GM23338 (cell line): ENCODE measurements at places on chromosomes 1 and 21. TPM values are rescaled to one million over a fixed set of nuclear protein-coding genes. Genes with fewer than 3 reads are reported as not detected.
A peak's percentile ranks its signal among the peaks of the same experiment; 100 is the strongest.

NTMT2 gene
- total RNA-seq, result not detected in 2 replicates

GRCh38 chr1:201298396-201299381, 15.4 kb downstream of the PKP1 start:
- no peak overlapping the region for H3K4me3 ChIP-seq
- no peak overlapping the region for H3K27ac ChIP-seq
- H3K36me3 ChIP-seq, result no peaks in the 10 kb centered on the region
- no peak for DNase-seq
- H3K4me1 ChIP-seq, result no peaks in the 10 kb centered on the region
- no peaks in the 10 kb centered on the region for H3K27me3 ChIP-seq

TRIM46 gene
- total RNA-seq, result 15.4 and 18.8 TPM in 2 replicates

- no peak overlapping the region for H3K4me3 ChIP-seq
- no peaks in the 10 kb centered on the region for H3K4me1 ChIP-seq
- DNase-seq, result peak; percentile 55
- no peak overlapping the region for H3K27ac ChIP-seq
- H3K36me3 ChIP-seq, result no peaks in the 10 kb centered on the region
Observed at GRCh38 chr21:44517175-44517899, 22.7 kb downstream of the KRTAP10-1 start.

- no peak overlapping the region for H3K4me3 ChIP-seq
- no peaks in the 10 kb centered on the region for H3K36me3 ChIP-seq
- peaks cover 10% of the 10 kb centered on the region for H3K4me1 ChIP-seq
- H3K27ac ChIP-seq, result no peak overlapping the region
- no peaks in the 10 kb centered on the region for H3K27me3 ChIP-seq
Observed at GRCh38 chr1:151711044-151711800, 5.4 kb downstream of the CELF3 start.

CR1 gene
- 0.70 and 0.76 TPM in 2 replicates for total RNA-seq

GRCh38 chr1:173099166-173099565, 48.4 kb upstream of the TNFSF18 start:
- no peaks in the 10 kb centered on the region for H3K36me3 ChIP-seq
- no peak overlapping the region for H3K4me3 ChIP-seq
- no peaks in the 10 kb centered on the region for H3K4me1 ChIP-seq
- no peaks in the 10 kb centered on the region for H3K27me3 ChIP-seq
- H3K27ac ChIP-seq, result no peak overlapping the region

DNAJC6 gene
- total RNA-seq, result 4.6 and 7.4 TPM in 2 replicates

GRCh38 chr1:6044481-6045109, 1.1 kb upstream of the KCNAB2 start:
- no peak overlapping the region for H3K4me3 ChIP-seq
- no peak for DNase-seq
- H3K36me3 ChIP-seq, result no peaks in the 10 kb centered on the region
- H3K27ac ChIP-seq, result no peak overlapping the region

GRCh38 chr1:192527950-192528349, 47.6 kb upstream of the RGS1 start:
- H3K27me3 ChIP-seq, result no peaks in the 10 kb centered on the region
- H3K4me3 ChIP-seq, result no peak overlapping the region
- H3K27ac ChIP-seq, result no peak overlapping the region
- H3K36me3 ChIP-seq, result no peaks in the 10 kb centered on the region
- no peak for DNase-seq

DNA sequence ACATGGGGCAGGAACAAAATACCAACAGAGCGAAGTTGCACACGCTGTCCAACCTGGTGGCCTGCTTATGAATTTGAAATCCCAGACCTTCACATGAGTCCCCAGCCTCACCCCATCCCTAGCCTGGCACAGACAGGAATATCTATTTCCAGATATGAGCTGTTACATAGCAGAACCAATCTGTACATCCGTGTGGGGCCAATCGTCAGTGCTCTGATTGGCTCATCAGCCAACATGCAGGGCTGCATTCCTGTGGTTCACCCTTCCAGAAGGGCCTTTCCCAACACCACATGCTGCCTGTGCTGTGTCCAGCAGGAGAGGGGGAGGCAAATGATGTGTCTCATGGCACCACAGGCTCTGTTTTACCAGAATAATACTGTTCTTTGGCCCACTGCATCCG, 31.3 kb downstream of the CCN1 start:
- no peak overlapping the region for H3K4me3 ChIP-seq
- no peaks in the 10 kb centered on the region for H3K36me3 ChIP-seq
- no peak overlapping the region for H3K27ac ChIP-seq
- no peaks in the 10 kb centered on the region for H3K27me3 ChIP-seq
- H3K4me1 ChIP-seq, result peaks cover 19% of the 10 kb centered on the region

- H3K4me1 ChIP-seq, result peaks cover 43% of the 10 kb centered on the region
- DNase-seq, result no peak
Observed at GRCh38 chr1:17440074-17440826, 773 bp upstream of the RCC2 start.

- 0 out of 2 replicates have a peak, but pooled peaks cover 4% of the 10 kb centered on the region for H3K4me1 ChIP-seq
- no peak for DNase-seq
- H3K4me3 ChIP-seq, result no peak overlapping the region
- H3K27ac ChIP-seq, result peak overlapping the region; percentile 0; the same call in 1 of the 2 replicates
Observed at GRCh38 chr1:178192686-178193085, 98.8 kb downstream of the RASAL2 start.

DNA sequence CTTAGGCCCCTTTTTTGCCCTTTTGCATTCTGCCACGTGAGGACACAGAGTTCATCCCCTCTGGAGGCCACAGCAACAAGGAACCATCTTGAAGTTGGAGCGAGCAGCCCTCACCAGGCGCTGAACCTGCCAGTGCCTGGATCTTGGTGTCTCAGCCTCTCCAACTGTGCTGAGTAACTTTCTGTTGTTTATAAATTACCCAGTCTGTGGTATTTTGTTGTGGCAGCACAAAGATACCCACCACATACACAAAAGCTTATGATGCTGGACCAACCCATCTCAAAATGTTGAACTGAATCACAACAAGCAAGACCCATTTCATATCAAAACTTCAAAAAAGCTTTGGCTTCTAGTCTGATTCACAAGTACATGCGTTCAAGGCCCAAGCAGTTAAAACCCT, 649.9 kb downstream of the KIF26B start:
- H3K36me3 ChIP-seq, result no peaks in the 10 kb centered on the region
- H3K27me3 ChIP-seq, result no peaks in the 10 kb centered on the region
- H3K4me3 ChIP-seq, result no peak overlapping the region

SDC3 gene
- total RNA-seq, result 22.4 and 29.7 TPM in 2 replicates

CD52 gene
- total RNA-seq, result not detected in 2 replicates

DNA sequence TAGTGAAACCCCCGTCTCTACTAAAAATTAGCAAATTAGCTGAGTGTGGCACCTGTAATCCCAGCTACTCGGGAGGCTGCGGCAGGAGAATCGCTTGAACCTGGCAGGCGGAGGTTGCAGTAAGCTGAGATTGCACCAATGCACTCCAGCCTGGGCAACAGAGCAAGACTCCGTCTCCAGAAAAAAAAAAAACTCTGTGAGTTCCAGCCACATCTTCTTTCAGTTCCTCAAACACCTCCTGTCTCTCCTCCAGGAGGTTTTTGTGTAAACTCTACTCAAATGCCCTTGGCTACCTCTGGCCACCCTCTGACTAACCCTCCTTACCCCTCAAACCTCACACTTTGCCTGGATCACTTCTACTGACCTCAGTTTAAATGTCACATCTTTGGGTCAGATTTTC, 38.1 kb downstream of the RCSD1 start:
- no peaks in the 10 kb centered on the region for H3K36me3 ChIP-seq
- no peak overlapping the region for H3K27ac ChIP-seq
- H3K27me3 ChIP-seq, result no peaks in the 10 kb centered on the region
- no peak overlapping the region for H3K4me3 ChIP-seq
- DNase-seq, result no peak

AGT gene
- not detected in 2 replicates for total RNA-seq

PLXNA2 gene
- 1.8 and 3.2 TPM in 2 replicates for total RNA-seq

DNA sequence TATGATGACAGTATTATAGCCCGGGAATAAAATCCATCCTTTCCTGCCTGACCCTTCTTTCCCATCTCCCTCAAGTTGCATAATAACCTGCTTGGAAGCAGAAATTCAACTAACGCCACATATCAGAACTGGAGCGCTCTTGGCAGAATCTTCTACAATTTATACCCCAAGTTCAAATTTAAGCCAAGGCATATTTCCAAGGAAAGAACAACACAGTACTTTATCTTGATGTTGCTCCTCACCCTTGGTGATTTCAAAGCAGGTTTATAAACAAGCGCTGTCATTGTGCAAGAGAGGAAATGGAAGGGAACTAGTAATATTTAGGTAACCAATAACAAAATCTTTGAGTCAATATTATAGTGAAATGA, 38.0 kb upstream of the PTGFRN start:
- no peak overlapping the region for H3K27ac ChIP-seq
- no peaks in the 10 kb centered on the region for H3K27me3 ChIP-seq
- peaks cover 10% of the 10 kb centered on the region for H3K4me1 ChIP-seq
- no peak overlapping the region for H3K4me3 ChIP-seq
- no peak for DNase-seq

GRCh38 chr1:9629445-9630201, 21.9 kb upstream of the PIK3CD start:
- peaks cover 4% of the 10 kb centered on the region; the same call in 1 of the 2 replicates for H3K27me3 ChIP-seq
- no peaks in the 10 kb centered on the region for H3K36me3 ChIP-seq
- no peaks in the 10 kb centered on the region for H3K4me1 ChIP-seq

MTARC2 gene
- 4.1 and 4.3 TPM in 2 replicates for total RNA-seq

DNA sequence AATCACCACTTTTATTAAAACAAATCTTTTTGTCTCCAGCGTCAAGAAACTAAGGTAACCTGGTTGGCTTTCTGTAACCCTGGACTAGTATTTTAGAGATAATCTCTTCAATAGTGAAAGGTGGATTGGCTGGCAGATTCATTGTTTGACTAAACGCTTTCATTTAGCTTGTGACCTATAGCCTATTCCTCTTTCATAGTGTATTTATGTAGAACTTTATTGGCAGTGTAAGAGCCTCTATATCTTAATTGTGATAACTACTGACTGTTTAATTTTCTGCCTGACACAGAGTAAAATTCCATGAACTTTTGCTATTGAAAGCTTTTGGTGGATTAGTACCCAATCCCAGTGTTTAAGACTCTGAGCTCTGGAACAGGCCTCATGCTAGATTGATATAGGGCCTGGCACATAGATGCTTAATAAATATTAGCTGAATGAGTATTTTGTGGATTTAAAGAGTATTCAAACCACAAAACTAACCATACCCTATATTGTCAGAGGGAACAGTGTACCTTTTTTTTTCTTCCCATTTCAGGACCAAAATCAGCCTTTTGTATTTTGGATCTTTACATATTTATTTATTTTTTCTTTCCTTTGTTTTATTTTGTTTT, 34.8 kb downstream of the AK4 start:
- no peaks in the 10 kb centered on the region for H3K36me3 ChIP-seq
- H3K4me3 ChIP-seq, result no peak overlapping the region
- peaks cover 11% of the 10 kb centered on the region for H3K4me1 ChIP-seq
- H3K27ac ChIP-seq, result no peak overlapping the region
- no peaks in the 10 kb centered on the region for H3K27me3 ChIP-seq

- H3K36me3 ChIP-seq, result no peaks in the 10 kb centered on the region
- no peaks in the 10 kb centered on the region for H3K4me1 ChIP-seq
- no peaks in the 10 kb centered on the region for H3K27me3 ChIP-seq
- no peak for DNase-seq
Observed at GRCh38 chr1:30404341-30404740, 319.0 kb downstream of the MATN1 start.

- no peaks in the 10 kb centered on the region for H3K36me3 ChIP-seq
- H3K27ac ChIP-seq, result peak overlapping the region; percentile 29
- H3K27me3 ChIP-seq, result no peaks in the 10 kb centered on the region
- no peaks in the 10 kb centered on the region; the same call in 1 of the 2 replicates for H3K4me1 ChIP-seq
- no peak overlapping the region for H3K4me3 ChIP-seq
Observed at GRCh38 chr1:6352138-6352563, 41.4 kb downstream of the ACOT7 start.

NUDT4B gene
- 7.5 and 28.1 TPM in 2 replicates for total RNA-seq

GRCh38 chr1:95263450-95263849, 29.4 kb downstream of the RWDD3 start:
- H3K27me3 ChIP-seq, result no peaks in the 10 kb centered on the region
- H3K4me3 ChIP-seq, result no peak overlapping the region
- no peaks in the 10 kb centered on the region for H3K4me1 ChIP-seq
- no peak overlapping the region for H3K27ac ChIP-seq
- DNase-seq, result no peak
- no peaks in the 10 kb centered on the region for H3K36me3 ChIP-seq

CLCA4 gene
- not detected in 2 replicates for total RNA-seq

- H3K36me3 ChIP-seq, result no peaks in the 10 kb centered on the region
- no peaks in the 10 kb centered on the region for H3K4me1 ChIP-seq
- DNase-seq, result no peak
- H3K27ac ChIP-seq, result no peak overlapping the region
- H3K4me3 ChIP-seq, result no peak overlapping the region
Observed at GRCh38 chr1:208209286-208209685, 34.9 kb downstream of the PLXNA2 start.

DNA sequence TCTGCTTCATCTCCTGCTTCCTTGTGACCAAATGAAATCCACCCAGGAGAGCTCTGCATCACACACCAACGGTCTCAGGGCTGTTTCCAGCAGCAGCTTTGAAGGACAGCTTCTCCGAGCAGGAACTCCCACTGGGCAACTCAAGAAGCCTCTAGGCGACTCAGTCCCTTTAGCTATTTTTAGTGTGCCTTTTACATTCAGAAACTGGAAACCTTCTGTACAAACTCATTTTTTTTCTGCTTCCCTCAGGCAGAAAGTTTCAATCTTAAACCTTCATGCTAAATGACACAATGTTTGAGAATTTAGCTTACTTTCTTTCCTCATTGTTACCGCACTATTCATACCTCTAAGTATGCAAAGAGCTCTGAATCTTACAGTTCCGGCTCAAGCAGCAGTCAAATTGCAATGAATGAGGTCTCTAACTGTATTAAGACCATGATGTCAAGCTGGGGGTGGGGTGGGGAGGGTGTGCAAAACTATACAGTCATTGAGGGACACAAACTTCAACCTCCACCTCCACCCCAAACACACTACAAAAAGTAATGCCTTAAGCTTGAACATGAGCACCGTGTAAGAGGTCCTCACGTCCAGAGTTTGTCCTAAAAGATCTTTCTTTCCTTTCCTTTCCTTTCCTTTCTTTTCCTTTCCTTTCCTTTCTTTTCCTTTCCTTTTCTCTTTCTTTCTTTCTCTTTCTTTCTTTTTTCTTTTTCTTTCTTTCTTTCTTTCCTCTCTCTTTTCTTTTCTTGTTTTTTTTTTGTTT, 16.4 kb upstream of the TARBP1 start:
- DNase-seq, result no peak
- no peak overlapping the region for H3K27ac ChIP-seq
- no peaks in the 10 kb centered on the region for H3K27me3 ChIP-seq
- peaks cover 7% of the 10 kb centered on the region; the same call in 1 of the 2 replicates for H3K4me1 ChIP-seq
- H3K36me3 ChIP-seq, result no peaks in the 10 kb centered on the region
- no peak overlapping the region for H3K4me3 ChIP-seq

SLAMF1 gene
- not detected in 2 replicates for total RNA-seq

GRCh38 chr21:25967181-25967900, 203.2 kb downstream of the APP start:
- H3K4me1 ChIP-seq, result peaks cover 21% of the 10 kb centered on the region
- no peaks in the 10 kb centered on the region for H3K27me3 ChIP-seq
- peak overlapping the region; percentile 7; the same call in 1 of the 2 replicates for H3K27ac ChIP-seq
- DNase-seq, result no peak

CACHD1 gene
- 40.7 and 43.7 TPM in 2 replicates for total RNA-seq
